ENCODE measurements at places on chromosomes 3 and 15.
A peak's percentile ranks its signal among the peaks of the same experiment; 100 is the strongest.

GRCh38 chr3:197088370-197088769, 58.8 kb upstream of the MELTF start:
- no peak overlapping the region for H3K27ac ChIP-seq
- no peaks in the 10 kb centered on the region for H3K27me3 ChIP-seq
- DNase-seq, result no peak

DNA sequence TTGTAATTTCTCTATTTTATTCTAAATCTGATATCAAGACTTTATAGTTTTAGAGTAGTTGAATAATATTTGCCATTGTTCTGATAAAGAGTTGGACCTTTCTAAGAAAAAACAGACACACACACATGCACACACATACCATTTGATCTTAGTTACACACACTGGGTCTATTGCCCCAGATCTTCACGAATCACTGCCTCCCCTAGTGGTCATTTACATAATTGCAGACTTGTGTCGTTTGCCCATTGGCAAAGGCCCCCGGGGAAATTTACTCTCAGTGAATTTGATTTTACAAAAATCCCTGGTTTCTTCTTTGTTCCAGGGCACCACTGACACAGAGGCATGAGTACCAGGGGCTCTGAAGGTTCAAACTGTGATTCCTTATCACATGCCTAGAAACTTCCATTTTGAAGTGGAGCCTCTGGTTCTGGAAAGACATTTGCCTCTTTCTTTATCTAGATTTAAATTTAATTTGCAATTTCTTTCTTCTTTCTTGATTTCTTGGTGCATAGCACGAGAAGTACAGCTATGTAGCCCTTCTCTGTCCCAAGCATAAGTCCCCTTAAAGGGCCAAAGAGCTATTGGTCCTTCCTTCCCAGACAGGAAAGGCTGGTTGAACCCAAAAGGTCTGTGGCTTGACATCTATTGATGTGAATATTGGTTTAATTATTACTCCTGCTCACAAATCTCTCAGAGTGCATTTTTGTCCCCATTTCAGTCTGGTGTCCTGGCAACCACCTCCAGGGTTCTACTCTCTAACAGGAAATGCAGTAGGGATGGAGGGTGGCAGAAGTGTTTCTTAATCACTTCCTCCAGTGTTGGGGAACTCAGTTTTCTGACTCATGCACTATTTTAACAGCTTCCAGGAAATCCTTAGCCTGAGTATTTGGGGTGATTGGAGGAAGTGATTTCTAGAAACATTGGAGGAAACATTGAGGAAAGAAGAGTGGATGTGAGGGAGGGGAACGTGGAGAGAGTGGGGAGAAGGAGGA, 32.4 kb upstream of the SLC6A11 start:
- no peak overlapping the region for H3K4me3 ChIP-seq
- H3K27me3 ChIP-seq, result peaks cover 22% of the 10 kb centered on the region

- DNase-seq, result peak; percentile 84
- no peaks in the 10 kb centered on the region for H3K27me3 ChIP-seq
- no peaks in the 10 kb centered on the region for H3K4me1 ChIP-seq
- no peak overlapping the region for H3K4me3 ChIP-seq
- no peaks in the 10 kb centered on the region for H3K36me3 ChIP-seq
Measured at GRCh38 chr3:64327100-64327804, 102.0 kb upstream of the PRICKLE2 start.

DNA sequence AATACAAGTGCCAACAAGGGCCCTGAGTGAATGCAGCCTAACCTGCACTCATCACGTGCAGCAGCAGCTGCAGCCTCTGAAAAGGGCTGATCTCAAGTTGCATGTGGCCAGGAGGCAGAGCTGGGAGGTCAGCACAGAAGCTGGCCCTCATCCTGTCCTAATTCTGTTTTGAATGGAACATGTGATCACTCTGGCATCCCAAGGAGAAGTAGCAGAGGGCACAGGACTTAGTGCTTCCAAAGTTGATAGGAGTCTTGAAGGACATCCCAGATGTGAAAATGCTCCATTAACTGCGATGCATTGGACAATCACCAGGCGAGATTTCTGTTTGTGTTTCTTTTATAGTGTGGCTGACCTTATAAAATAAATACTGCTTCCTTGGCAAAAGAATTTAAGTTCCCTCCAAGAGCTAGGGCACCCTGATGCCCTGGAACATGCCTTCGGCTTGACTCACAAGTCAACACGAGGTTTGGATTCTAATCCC, 31.6 kb upstream of the STAG1 start:
- no peaks in the 10 kb centered on the region for H3K27me3 ChIP-seq
- no peak overlapping the region for H3K27ac ChIP-seq
- no peaks in the 10 kb centered on the region for H3K4me1 ChIP-seq

DNA sequence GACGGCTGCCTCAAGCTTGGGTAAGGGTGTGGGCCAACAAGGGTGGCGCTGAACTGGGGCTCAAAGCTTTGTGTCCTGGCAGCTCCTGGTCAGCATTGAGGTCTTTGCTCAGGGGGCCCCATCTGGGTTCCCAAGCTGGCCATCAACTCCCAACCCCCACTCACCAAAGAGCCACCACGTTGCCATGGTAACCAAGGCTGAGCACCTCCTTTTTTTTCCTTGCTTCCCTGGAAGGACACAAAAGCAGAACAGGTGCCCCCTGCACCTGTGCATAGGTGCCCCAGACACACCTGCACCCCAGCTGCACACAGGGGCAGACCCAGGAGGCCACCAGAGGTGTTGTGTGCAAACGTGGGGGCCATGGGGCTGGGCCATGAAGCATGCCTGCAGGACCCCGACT, 16.5 kb downstream of the UROC1 start:
- no peaks in the 10 kb centered on the region for H3K4me1 ChIP-seq
- H3K36me3 ChIP-seq, result no peaks in the 10 kb centered on the region
- no peak overlapping the region for H3K4me3 ChIP-seq
- H3K27me3 ChIP-seq, result no peaks in the 10 kb centered on the region
- no peak for DNase-seq
- H3K27ac ChIP-seq, result no peak overlapping the region

- H3K27me3 ChIP-seq, result no peaks in the 10 kb centered on the region
- DNase-seq, result no peak
- H3K27ac ChIP-seq, result no peak overlapping the region
- no peaks in the 10 kb centered on the region for H3K4me1 ChIP-seq
Measured at GRCh38 chr3:8776406-8776805, 7.0 kb upstream of the OXTR start.

DNA sequence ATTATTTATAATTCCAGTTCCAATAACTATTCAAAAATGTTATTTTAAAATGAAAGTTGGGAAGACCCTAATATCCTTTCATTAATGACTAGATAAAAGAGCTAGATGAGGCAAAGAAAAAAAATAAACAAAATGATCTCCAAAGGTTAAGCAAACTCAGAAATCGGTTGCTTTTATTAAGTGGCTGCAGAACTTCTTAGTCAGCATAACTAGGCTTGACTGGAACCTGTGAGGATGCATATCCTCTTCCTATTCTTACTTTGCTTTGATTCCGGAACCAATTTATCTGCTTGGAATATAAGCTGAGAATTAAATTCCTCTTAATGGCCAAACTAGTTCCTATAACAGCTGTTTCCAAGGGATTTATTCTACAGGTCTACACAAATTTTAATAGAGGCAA, 10.7 kb downstream of the GAP43 start:
- H3K36me3 ChIP-seq, result no peaks in the 10 kb centered on the region
- H3K27ac ChIP-seq, result no peak overlapping the region
- DNase-seq, result no peak
- no peaks in the 10 kb centered on the region for H3K4me1 ChIP-seq
- no peak overlapping the region for H3K4me3 ChIP-seq

GRCh38 chr3:184338511-184338945, 1.1 kb downstream of the FAM131A start:
- peak overlapping the region; percentile 8 for H3K4me3 ChIP-seq
- H3K36me3 ChIP-seq, result no peaks in the 10 kb centered on the region
- DNase-seq, result peak; percentile 96
- H3K27me3 ChIP-seq, result no peaks in the 10 kb centered on the region
- peaks cover 10% of the 10 kb centered on the region for H3K4me1 ChIP-seq

DNA sequence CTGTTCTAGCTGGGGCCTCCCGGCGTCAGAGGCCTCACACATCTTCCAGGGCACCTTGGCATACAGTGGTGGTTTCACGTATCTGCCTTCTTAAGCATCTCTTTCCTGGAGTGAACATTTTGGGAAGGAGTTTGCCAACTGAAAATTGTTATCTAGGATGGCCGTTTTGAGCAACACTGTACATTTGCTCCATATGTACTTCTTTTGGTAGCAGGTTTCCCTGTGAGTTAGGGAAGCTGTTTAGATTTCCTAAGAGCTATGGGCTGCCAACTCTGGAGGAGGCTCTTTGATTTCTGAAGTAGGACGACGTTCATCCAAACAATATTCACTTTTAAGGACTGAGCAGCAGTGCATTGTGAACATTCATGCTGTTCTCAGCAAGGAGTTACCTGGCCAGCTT, 665.9 kb downstream of the SQOR start:
- no peaks in the 10 kb centered on the region for H3K4me1 ChIP-seq
- H3K36me3 ChIP-seq, result no peaks in the 10 kb centered on the region
- no peak overlapping the region for H3K4me3 ChIP-seq
- H3K27me3 ChIP-seq, result no peaks in the 10 kb centered on the region
- no peak for DNase-seq
- no peak overlapping the region for H3K27ac ChIP-seq

GRCh38 chr3:58564456-58565160, 12.6 kb downstream of the FAM107A start:
- H3K36me3 ChIP-seq, result no peaks in the 10 kb centered on the region
- H3K27ac ChIP-seq, result no peak overlapping the region
- H3K4me3 ChIP-seq, result no peak overlapping the region
- H3K27me3 ChIP-seq, result no peaks in the 10 kb centered on the region
- no peak for DNase-seq
- H3K4me1 ChIP-seq, result no peaks in the 10 kb centered on the region

GRCh38 chr15:38320866-38321265, 68.2 kb downstream of the SPRED1 start:
- no peak overlapping the region for H3K4me3 ChIP-seq
- DNase-seq, result no peak
- H3K36me3 ChIP-seq, result no peaks in the 10 kb centered on the region
- H3K27me3 ChIP-seq, result no peaks in the 10 kb centered on the region
- no peaks in the 10 kb centered on the region for H3K4me1 ChIP-seq
- no peak overlapping the region for H3K27ac ChIP-seq

- H3K36me3 ChIP-seq, result no peaks in the 10 kb centered on the region
- H3K4me1 ChIP-seq, result no peaks in the 10 kb centered on the region
- H3K4me3 ChIP-seq, result no peak overlapping the region
- H3K27ac ChIP-seq, result no peak overlapping the region
- no peaks in the 10 kb centered on the region for H3K27me3 ChIP-seq
- no peak for DNase-seq
Measured at GRCh38 chr3:49626101-49626581, 48.0 kb upstream of the APEH start.

DNA sequence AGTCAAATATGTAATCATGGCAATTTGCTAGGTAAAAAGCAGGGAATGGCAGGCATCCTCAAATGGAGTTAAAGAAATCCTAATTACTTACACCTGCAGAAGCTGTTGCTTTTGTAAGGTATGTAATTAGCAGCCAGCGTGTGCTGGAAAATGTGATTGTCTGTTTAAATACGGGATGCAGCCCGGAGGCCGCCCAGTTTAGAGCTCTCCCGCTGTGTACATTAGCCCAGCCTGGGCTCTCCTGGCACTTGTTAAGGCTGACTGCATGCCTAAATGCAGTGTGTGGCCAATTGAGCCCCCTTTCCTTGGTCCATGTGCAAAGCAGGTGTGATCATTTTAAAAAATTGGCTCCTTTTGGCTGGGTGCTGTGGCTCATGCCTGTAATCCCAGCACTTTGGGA, 9.0 kb downstream of the DPH3 start:
- H3K4me1 ChIP-seq, result no peaks in the 10 kb centered on the region
- no peaks in the 10 kb centered on the region for H3K36me3 ChIP-seq
- no peak for DNase-seq
- H3K4me3 ChIP-seq, result no peak overlapping the region
- H3K27me3 ChIP-seq, result no peaks in the 10 kb centered on the region

DNA sequence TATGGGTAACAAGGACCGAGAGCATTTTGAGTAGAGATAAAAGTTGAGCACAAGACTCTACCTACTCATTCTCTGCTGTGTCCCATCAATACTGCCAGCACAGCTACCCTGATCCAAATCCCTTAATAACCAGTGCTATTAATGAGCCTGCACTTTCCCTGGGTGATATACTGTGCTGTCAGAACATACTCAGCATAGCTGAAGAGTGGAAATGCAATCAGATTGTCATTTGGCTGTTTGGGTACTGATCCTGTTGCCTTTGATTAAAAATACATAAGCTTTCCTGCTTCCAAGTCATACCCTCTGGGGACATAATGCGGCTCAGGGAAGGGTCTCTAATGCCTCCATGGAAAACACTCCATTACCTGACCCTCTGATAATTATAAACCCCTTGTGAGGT, 917.5 kb downstream of the SQOR start:
- no peak for DNase-seq
- H3K36me3 ChIP-seq, result no peaks in the 10 kb centered on the region
- no peak overlapping the region for H3K4me3 ChIP-seq
- no peaks in the 10 kb centered on the region for H3K27me3 ChIP-seq
- H3K27ac ChIP-seq, result no peak overlapping the region
- H3K4me1 ChIP-seq, result no peaks in the 10 kb centered on the region

GRCh38 chr3:138799822-138800221, 34.9 kb downstream of the PIK3CB start:
- no peak overlapping the region for H3K27ac ChIP-seq
- DNase-seq, result no peak

- H3K4me1 ChIP-seq, result no peaks in the 10 kb centered on the region
- H3K36me3 ChIP-seq, result no peaks in the 10 kb centered on the region
- H3K4me3 ChIP-seq, result no peak overlapping the region
- H3K27me3 ChIP-seq, result no peaks in the 10 kb centered on the region
- H3K27ac ChIP-seq, result no peak overlapping the region
Measured at GRCh38 chr3:72673011-72673771, 175.1 kb downstream of the SHQ1 start.

GRCh38 chr3:118781232-118781631, 253.4 kb downstream of the IGSF11 start:
- H3K27me3 ChIP-seq, result no peaks in the 10 kb centered on the region
- no peaks in the 10 kb centered on the region for H3K36me3 ChIP-seq
- H3K4me1 ChIP-seq, result no peaks in the 10 kb centered on the region
- no peak overlapping the region for H3K27ac ChIP-seq

- H3K27me3 ChIP-seq, result no peaks in the 10 kb centered on the region
- no peaks in the 10 kb centered on the region for H3K36me3 ChIP-seq
- H3K27ac ChIP-seq, result no peak overlapping the region
- no peaks in the 10 kb centered on the region for H3K4me1 ChIP-seq
- no peak for DNase-seq
- no peak overlapping the region for H3K4me3 ChIP-seq
Measured at GRCh38 chr3:48064292-48064829, 48.1 kb upstream of the MAP4 start.

GRCh38 chr3:73188707-73189106, 127.2 kb downstream of the EBLN2 start:
- H3K27ac ChIP-seq, result no peak overlapping the region
- H3K4me3 ChIP-seq, result no peak overlapping the region
- DNase-seq, result no peak
- H3K36me3 ChIP-seq, result no peaks in the 10 kb centered on the region
- no peaks in the 10 kb centered on the region for H3K4me1 ChIP-seq
